Hepatic stellate cell (primary cell): ENCODE measurements at places on chromosomes 1 and 21.
A peak's percentile ranks its signal among the peaks of the same experiment; 100 is the strongest.

GRCh38 chr21:42057851-42058437 lies 13.2 kb upstream of the UMODL1 start:
- DNase-seq, result peak; percentile 34

DNA sequence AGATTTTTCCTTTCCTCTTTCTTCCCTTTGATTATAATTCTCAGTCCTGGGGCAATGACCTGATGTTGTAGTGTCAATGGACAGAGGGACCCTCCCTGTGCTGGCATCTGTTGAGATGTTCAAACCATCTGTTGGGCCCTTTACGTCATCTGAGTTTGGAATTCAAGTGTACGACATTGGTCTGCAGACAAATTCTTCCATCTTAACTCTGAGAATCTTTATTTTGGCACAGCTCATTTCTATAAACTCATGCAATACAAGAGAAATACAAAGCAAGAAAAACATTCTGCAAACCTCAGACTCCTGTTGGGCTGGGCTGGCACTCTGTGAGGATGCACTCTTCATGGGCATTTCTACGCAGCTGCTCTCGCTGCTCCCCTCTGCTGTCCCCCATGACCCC lies 54.2 kb downstream of the IFI44 start:
- DNase-seq, result no peak

DNA sequence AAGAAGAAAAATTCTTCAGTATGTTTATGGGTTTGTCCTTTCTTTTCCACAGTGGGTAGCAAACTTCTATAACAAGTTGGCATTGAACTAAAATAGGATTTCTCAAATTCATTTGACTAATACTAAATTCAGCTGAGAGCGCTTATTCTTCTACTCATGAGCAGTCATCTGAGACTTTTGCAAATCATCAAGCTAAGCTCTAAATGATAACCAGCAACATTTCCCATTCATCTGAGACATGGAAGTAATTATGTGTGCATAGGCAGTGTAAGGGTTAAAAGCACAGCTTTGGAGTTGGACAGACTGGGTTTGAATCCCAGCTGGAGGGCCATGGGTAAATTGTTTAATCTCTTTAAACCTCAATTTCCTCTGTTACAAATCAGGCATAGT lies 18.3 kb upstream of the CNR2 start:
- DNase-seq, result no peak

- DNase-seq, result peak; percentile 22
Observed at GRCh38 chr1:218346391-218347204, 1.5 kb downstream of the TGFB2 start.

- DNase-seq, result no peak
Observed at GRCh38 chr1:230277201-230278025, 148.7 kb downstream of the PGBD5 start.

DNA sequence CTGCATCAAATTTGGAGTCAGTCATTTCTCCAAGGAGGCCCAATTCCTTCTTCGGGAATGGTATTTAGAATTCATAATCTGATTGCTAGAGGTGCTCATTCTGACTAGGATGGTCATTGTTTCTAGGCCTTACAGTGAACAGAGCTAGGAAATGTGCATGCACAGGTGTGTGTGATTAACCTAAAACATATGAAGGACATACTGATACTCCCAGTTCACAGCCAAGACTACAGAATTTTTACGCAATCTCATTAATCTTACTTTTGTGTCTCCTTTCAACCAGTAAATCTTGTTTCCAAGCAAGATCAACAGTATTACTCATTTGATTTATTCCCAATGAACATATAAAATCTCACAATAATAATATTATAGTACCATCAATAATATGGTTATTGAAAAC lies 47.1 kb downstream of the NFASC start:
- DNase-seq, result no peak

GRCh38 chr1:110734133-110734680 lies 59.5 kb upstream of the KCNA3 start:
- DNase-seq, result no peak
